ENCODE measurements at places on chromosomes 4 and X.

GRCh38 chr4:824461-825062 lies 1.4 kb downstream of the CPLX1 start:
- no peak for DNase-seq

DNA sequence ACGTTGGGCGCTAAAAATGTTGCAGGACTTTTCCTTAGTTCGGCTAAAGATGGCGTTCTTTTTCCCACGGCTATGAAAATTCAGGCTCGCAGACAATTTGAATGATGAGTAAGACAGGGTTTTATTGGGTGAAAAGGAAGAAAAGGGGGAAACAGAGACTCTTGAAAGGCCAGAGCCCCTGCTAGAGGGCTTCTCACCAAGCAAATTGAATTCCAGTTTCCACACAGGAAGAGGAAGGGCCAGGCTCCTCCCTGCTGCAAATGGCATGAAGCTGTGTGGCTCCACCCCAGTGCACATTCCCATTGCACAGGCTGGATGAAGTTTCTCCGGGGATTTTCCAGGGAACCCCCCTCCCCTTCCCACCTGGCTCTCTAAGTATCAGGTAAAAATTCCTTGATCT lies 210.9 kb downstream of the KLHL4 start:
- no peak for DNase-seq

- DNase-seq: no peak
Measured at GRCh38 chr4:85228264-85228663, 246.7 kb upstream of the ARHGAP24 start.

GRCh38 chr4:111492496-111492895 lies 652.8 kb upstream of the FAM241A start:
- no peak for DNase-seq

DNA sequence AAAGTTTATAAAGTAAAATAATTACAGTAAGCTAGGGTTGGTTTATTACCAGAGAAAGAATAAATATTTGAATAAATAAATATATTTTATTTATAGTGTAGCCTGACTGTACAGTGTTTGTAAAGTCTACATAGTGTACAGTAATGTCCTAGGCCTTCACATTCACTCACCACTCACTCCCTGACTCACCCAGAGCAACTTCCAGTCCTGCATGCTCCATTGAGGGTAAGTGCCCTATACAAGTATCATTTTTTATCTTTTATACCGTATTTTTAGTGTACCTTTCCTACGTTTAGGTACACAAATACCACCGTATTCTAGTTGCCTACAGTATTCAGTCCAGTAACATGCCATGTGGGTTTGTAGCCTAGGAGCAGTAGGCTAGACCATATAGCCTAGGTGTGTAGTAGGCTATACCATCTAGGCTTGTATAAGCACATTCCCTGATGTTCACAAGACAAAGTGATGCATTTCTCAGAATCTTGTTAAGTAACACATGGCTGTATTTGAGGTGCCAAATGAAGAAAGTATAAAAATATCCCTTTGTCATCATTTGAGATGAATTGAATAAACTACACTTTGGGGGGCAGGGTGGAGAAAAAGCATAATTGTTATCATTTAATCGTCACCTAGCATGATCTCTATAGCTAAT lies 14.7 kb upstream of the KLHL8 start:
- DNase-seq: no peak

DNA sequence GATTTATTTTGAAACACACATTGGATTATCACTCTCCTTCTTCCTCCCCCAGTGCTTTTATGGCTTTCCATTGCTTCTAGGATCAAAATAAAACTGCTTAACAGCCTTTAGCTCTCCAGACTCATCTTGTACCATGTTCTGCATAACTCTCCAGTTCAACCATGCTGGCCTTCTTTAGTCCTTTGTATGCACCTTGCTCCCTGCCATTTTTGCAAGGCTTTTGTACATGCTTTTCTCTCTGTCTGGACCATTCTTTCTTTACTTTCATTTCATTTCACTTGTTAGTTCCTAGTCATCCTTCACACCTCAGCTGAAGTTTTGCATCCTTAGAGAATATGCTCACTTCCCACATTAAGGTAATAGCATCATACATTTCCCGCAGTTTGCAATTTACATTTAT lies 6.9 kb downstream of the ARFIP1 start:
- DNase-seq: no peak

DNA sequence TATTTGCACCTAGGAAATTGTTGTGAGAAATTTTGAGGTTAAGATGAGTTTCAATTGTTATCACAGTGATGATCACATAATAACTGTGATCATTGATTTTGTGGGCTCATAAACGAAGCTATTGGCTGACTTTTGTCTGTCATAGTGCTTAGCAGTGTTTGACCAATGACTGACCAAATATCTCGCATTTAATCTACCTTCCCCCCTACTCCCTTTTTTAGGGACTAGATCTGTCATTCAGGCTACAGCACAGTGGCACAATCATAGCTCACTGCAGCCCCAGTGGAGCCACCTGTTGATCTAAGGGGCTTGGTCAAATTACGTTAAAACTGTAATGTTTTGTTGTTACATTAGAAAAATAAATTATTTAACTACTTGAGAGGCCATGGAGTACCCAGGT lies 1.5 kb downstream of the FUNDC2 start:
- DNase-seq: no peak

DNA sequence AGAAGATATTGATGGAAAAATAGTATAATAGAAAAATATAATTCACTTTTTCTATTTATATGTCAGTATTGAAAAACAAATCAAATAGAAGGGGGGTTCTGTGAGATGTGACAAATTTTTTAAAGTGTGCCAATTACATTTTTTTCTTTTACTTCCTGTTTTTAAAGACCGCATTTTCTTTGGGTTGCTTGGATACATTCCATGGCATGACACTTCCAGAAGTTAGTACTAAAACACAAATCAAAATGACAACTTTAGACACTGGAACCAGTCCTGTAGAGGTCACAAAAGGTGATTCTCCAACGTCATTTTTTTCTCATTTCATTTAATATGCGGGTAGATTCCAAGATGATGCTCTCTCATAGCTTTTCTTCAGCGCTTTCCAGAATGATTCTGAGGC lies 116.2 kb upstream of the GNPDA2 start:
- DNase-seq: no peak

- DNase-seq: no peak
Measured at GRCh38 chr4:185189606-185190305, 14.0 kb downstream of the CFAP97 start.

DNA sequence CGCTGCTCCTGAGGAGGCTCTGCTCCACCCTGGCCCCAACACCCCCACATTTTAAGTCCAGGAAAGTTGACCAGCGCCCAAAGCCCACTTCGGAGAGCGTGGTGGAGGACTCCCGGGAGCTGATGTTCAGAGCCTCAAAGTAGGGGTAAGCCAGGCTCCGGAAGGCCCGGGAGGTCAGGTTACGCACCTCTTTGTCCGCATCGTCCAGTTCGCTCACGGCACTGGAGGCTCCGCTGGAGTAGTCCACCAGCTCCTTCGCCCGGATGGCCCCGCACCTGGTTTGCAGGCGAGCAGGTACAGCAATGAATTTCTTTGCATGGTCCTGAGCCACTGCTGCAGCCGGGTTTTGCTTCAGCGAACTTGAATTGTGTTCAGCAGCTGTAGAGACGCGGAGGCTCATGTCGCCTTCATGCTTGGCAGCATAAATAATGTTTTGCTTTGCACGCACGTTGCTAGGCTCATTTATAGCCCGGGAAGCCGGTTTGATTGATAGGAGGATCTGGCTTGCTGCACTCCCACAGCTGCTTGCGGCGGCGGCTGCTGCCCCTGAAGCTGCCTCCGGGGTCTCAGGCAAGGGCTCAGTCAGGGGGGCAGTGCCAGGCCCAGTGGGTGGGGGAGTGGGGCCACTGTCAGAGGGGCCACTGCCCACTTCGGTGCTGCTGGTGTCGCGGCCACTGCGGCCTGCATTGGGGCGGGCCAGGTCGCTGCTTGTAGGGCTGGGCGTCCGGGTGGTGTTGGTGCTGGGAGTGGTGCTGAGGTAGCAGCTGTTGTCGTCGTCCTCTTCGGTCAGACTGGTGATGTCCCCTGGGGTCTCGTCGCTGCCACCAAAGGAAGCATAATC lies 4.8 kb downstream of the C4orf54 start:
- DNase-seq: no peak

DNA sequence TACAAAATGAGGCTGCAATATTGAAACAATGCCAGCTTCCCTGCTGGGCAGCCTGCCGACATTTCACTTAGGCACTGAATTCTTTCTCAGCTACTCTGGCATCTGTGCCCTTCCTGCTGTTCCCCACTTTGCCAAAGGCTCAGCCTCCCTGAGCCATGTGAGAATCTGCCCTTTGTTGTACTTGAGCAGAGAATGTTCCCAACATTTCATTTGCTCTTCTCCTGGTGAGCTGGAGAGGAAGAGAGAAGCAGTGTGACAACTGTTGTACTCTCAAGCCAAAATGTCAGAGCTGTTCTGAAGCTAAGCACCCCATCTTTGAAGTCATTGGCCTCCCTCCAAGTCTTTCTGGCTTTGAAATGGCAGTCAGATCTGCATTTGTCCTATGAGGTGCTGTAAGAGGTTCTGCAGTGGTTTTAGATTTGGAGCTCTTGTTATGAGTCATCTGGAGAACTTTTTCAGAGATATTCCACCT lies 32.5 kb downstream of the LANCL3 start:
- no peak for DNase-seq

- DNase-seq: peak; percentile 73
Measured at GRCh38 chr4:183335369-183335940, 13.2 kb upstream of the CLDN24 start.

DNA sequence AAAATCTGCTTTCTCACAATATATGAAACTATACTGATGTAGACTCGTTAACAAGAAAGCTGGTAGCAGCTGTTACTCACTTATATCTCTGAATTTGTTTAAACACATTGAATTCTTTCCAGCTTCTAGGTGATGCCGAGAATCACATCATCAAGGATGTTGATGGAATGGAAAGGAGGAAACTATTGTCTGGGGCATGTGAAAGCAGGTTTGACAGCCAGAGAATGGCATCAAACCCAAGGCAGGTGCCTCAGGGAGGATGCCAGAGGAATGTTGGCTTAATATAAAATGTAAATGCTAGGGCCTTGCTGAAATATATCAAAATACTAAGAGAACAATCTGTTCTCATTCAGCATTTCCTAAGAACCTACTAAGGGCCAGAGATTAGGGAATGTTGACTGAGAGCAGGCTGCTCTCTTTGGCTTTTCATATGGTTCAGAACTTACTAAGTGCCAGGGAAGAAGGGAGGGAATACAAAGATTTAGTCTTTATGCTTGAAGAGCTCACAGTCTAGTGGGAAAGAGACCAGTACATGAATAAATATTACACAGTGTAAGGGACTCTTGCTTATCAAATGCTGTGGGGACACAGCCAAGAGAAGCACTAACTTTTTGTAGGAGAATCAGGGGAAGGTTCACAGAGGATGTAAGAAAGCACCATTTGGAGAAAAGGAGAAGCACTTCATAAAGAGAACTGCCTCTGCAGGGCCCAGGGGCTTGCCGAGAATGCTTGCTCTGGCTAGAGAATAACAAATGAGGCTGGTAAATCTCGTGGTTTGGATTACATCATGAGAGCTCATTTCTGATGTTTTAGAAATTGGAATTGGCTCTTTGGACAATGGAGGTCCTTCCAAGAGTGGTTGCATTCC lies 14.7 kb downstream of the SLIT2 start:
- DNase-seq: peak; percentile 36

- no peak for DNase-seq
Measured at GRCh38 chr4:3217771-3218170, 31.2 kb upstream of the MSANTD1 start.

DNA sequence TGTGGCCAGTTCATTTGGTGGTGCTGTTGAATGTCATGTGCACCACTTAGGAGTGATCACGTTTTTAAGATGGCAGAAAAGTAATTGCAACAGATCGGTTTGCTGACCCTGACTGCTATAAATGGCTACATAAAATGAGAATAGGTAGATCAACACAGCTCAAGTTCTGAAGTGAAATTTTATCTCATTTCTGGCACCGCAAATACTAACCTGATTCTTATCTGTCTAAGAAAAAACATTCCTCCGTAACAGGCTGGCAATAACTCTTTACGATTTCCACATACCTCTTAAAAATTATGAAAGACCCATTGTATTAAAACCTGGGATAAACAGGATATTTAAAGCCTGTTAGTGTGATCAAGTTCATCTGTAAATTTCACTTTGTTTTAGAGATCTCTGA lies 387.5 kb downstream of the PDGFC start:
- DNase-seq: no peak

DNA sequence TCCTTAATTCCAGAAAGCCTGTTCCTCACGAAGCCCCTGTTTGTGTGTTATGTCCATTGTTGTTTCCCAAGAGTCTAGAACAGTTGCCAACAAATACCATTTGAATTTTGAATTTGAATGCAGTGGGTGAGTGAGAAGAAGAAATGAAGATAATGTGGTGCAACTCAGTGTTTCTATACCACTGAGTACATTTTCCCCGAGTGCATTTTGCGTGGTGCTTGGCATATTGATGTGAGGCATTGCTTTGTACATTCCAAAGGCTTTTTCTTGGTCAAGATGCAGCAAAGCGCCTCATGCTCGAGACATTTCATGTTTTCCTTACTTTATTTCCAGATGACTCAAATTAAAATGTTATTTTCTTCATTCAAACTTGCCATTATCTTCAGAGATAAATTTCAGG lies 253.1 kb upstream of the RPS6KA3 start:
- no peak for DNase-seq

DNA sequence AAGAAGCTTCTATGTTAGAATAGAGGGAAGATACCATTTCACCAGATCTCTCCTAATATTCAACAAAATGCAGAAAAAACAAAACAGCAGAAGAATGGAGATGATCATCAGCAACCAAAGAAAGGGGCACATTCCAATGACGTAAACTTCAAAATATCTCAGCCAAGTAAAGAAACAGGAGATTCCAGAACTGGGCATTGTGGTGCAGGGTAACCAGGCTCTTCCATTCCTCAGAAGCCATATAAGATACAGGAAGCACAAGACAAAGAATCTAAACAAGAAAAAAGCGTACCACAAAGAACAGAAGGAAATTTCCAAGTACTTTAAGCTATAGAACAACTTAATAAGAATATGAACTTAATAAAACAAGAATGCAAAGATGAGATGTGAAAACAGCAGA lies 6.9 kb upstream of the ARMCX4 start:
- peak; percentile 21 for DNase-seq

- DNase-seq: no peak
Measured at GRCh38 chrX:123871309-123871708, 11.5 kb downstream of the XIAP start.

GRCh38 chrX:153414856-153415510 lies 3.7 kb downstream of the ZFP92 start:
- DNase-seq: no peak

DNA sequence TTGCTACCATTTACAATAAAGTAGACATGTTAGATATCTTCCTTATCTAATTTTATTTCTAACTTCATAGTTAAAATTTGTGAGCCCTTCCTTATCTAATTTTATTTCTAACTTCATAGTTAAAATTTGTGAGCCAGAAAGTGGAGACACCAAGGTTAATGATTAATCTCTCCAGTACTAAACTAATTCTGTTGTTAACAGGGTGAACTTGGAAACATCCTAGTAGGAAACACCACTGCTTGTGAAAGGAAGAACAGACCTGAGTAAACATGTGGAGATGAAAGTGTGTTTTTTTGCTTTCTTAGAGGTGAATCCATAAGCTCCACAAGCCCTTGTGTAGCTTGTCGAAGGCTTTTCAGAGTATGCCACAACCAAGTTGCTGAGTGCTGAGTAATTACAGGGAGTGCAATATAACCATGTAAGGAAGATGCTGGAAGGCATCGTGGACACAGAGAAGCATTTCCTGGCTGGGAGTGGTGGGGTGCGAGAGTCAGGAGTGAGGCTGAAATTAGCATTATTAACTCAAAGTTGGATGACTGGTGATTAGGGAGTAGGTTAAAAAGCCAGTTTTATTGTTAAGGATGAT lies 118.6 kb upstream of the NEIL3 start:
- no peak for DNase-seq

GRCh38 chrX:148917441-148917840 lies 417.0 kb downstream of the AFF2 start:
- no peak for DNase-seq

Measured in AG08395 (cell line).